ENCODE measurements at places on chromosomes 6 and 20.

- DNase-seq, result peak; percentile 67
These were observed 54.5 kb downstream of the ADGRG6 start for GRCh38 chr6:142356201-142356883.

DNA sequence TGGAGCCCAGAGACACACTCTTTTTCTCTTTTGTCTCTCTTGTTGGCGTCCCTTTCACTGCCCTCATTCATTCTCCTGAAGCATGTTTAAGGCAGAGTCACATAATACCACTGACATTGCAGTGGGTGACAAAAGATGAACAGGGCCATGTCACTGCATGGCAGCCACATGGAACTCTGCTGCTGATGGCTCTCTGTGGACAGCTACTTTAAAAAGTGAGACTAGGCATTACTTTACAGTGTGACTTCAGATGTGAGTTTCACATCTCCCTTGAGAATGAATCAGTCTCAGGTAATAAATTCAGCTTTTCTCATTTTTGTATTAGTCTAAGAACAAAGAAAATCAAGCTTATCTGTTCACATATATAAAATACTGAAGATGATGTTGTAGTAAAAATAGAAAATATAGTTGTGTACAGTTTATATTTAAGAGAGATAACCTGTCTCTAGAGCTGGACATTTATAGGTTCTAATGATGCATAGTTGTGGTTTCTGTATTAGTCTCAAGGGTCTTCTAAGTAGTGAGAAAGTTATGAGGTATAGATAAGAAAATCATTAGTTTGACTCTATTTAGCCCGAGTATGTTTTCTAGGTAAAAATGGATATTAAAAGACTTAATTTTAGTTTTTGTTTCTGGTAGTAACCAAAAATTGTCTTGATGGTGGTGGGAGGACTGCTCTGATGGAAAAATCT lies 6.1 kb downstream of the MRS2 start:
- no peak for DNase-seq

GRCh38 chr6:113649276-113649675 lies 207.9 kb upstream of the MARCKS start:
- no peak for DNase-seq

DNA sequence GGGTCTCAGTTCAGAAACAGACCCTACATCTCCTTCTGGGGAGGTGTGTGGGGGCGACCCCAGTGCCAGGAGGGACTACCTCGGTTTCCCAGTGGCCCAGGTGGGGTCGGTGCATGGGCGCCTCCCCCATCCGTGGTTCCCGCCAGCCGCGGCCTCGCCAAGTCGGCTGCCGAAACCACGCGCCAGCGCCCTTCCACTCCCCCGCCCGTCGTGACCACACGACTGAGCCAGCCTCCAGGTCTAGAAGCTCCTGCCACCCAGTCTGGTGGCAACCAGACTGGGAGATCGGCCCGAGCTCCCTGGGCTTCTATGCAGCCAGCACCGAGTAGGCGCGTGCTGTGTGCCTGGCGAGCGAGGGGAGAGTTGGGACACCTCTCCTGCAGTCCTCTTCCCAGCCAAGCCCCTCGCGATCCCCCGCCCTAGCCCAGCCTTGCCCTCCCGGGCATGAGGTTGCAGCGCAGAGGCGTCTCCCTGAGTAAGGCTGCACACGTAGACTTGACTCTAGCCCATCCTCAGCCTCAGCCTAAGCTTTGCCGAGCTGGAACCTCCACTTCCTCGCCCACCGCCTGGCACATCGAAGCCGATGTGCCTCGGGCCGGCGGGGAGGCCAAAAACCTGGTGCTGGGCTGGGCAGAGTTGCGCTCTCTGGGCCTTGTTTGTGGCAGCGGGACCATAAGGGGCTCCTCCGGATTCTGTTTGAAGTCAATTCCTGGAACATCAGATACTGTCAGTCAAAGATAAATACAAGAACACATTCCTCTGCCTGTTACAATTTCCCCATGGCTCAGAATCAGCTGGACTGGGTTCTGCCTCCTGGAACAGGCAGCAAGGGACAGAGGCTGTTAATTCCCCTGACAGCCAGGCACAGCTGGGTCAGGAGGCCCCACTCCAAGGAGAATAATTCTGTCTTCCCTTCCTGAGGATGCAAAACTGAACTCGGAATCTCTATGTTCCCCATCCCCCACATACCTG lies 1.5 kb upstream of the CPNE5 start:
- no peak for DNase-seq

GRCh38 chr6:28771401-28772267 lies 152.2 kb downstream of the TRIM27 start:
- no peak for DNase-seq

GRCh38 chr20:1210501-1210900 lies 7.2 kb downstream of the C20orf202 start:
- no peak for DNase-seq

DNA sequence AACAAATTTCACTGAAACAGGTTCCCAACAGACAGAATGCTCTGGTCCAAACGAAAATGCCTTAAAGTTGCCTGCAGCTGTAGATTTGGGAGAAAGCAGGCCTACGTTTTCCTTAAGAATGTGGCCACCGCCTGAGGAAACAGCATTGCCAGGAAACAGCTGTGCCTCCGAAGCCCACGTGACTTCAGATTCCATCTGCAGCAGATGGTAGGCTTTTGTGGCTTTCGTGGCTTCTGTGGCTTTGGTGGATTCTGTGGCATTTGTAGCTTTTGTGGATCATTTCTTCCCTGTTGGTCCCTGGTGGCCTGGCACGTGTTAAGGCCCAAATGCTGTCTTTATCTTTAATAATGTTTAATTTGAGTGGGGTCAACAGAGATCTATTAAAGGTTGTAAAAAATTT lies 222.9 kb downstream of the TTLL2 start:
- no peak for DNase-seq

GRCh38 chr20:41046716-41047115 lies 18.1 kb downstream of the TOP1 start:
- DNase-seq, result no peak

GRCh38 chr6:72554761-72555221 lies 67.1 kb upstream of the KCNQ5 start:
- DNase-seq, result no peak
